Purkinje cell (primary cell): ENCODE measurements at places on chromosomes 13 and 19. TPM values are rescaled to one million over a fixed set of nuclear protein-coding genes. Genes with fewer than 3 reads are reported as not detected.

CCNE1 gene
- polyA plus RNA-seq, result 6.7 and 7.4 TPM in 2 replicates

LMTK3 gene
- 1.1 and 1.5 TPM in 2 replicates for polyA plus RNA-seq

GPR4 gene
- not detected in 2 replicates for polyA plus RNA-seq

FOXA3 gene
- polyA plus RNA-seq, result not detected in 2 replicates

ZNF700 gene
- 0.39 and 5.0 TPM in 2 replicates for polyA plus RNA-seq

ZNF615 gene
- polyA plus RNA-seq, result 7.7 and 9.0 TPM in 2 replicates

PODNL1 gene
- not detected in 2 replicates for polyA plus RNA-seq
